ENCODE measurements at places on chromosomes 11 and 22. TPM values are rescaled to one million over a fixed set of nuclear protein-coding genes. Genes with fewer than 3 reads are reported as not detected.

Gene GTSE1
- 57.2 TPM for total RNA-seq

- H3K27me3 ChIP-seq = peaks cover 59% of the 10 kb centered on the region
- no peak overlapping the region for H3K4me3 ChIP-seq
- DNase-seq = no peak
- H3K4me1 ChIP-seq = no peaks in the 10 kb centered on the region
- H3K36me3 ChIP-seq = no peaks in the 10 kb centered on the region
These were observed 48.9 kb downstream of the SLC22A12 start for GRCh38 chr11:64639885-64640284.

Gene HTATIP2
- total RNA-seq = 57.6 TPM

GRCh38 chr22:28898233-28898629, 14.9 kb downstream of the ZNRF3 start:
- H3K4me3 ChIP-seq = no peak overlapping the region
- H3K4me1 ChIP-seq = no peaks in the 10 kb centered on the region
- no peaks in the 10 kb centered on the region for H3K27me3 ChIP-seq
- no peak overlapping the region for H3K27ac ChIP-seq
- no peaks in the 10 kb centered on the region for H3K36me3 ChIP-seq
- no peak for DNase-seq

GRCh38 chr11:83680321-83680720, 394.2 kb upstream of the CCDC90B start:
- H3K4me3 ChIP-seq = no peak overlapping the region
- no peak overlapping the region for H3K27ac ChIP-seq
- no peaks in the 10 kb centered on the region for H3K36me3 ChIP-seq
- H3K4me1 ChIP-seq = no peaks in the 10 kb centered on the region
- no peak for DNase-seq
- no peaks in the 10 kb centered on the region for H3K27me3 ChIP-seq

Gene SLC17A6
- not detected for total RNA-seq

DNA sequence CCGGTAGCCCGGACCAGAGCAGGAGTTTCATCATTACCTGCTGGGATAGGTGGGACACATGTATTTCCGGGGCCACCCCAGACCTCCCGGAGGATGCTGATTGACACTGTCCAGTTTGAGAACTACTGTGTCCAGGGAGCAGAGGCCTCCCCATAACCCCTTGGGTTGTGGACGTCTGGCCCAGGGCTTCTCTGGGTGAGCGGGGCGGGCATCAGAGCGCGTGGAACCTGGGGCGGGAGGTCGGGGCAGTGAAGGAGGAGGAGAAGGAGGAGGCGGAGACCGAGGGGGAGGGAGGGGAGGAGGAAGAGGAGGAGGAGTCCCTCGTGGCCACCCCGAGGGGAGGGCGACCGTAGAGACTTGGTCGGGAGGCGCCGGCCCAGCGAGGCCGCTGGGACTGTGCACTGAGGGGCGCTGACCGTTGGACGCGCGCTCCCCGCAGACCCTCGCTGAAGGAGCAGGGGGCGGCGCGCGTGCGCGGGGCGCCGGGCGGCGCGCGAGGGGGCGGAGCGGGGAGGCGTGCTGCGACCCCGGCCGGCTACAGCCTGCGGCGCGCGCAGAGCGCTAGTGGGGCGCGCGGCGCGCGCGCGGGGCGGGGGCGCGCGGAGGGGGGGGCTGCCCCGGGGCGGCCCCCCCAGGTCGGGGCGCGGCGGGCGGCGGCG, at the start of gene GRK3:
TSS of gene GRK3 (plus strand) at position 356 of the 659 bp plus-strand sequence. CDS start 366 bp downstream, outside the sequence.
- H3K4me3 ChIP-seq = peak within 1 kb of the TSS; percentile 30
- H3K27ac ChIP-seq = no peak within 1 kb of the TSS
- no peaks in the 10 kb centered on the region for H3K36me3 ChIP-seq
- peaks cover 8% of the 10 kb centered on the region for H3K27me3 ChIP-seq

GRCh38 chr11:75480185-75481175, 45.3 kb downstream of the GDPD5 start:
- H3K4me3 ChIP-seq = no peak overlapping the region
- DNase-seq = no peak
- peaks cover 9% of the 10 kb centered on the region for H3K4me1 ChIP-seq
- no peak overlapping the region for H3K27ac ChIP-seq
- H3K27me3 ChIP-seq = no peaks in the 10 kb centered on the region

Gene SMC1B
- 0.07 TPM for total RNA-seq

DNA sequence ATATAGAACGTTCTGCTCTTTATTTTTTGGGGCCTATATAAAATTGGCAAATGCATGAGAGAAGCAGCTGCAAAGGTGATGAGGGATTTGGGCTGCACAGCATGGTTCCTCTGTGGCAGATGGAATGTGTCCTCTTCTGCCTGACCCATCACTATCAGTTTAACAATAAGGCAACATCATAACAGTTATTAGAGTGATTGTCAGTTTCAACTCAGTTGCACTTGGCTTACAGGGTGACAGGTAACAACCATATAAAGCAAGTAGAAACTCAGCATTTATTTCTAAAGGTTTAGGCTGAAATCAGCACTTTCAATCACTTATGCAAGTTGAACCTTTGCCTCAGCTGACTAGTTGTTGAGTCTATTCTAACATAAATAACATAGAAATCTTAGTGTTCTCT, 935.4 kb upstream of the CHORDC1 start:
- no peaks in the 10 kb centered on the region for H3K36me3 ChIP-seq
- H3K4me3 ChIP-seq = no peak overlapping the region
- DNase-seq = no peak
- H3K27ac ChIP-seq = no peak overlapping the region
- peaks cover 2% of the 10 kb centered on the region for H3K4me1 ChIP-seq

Gene PAFAH1B2
- 128 TPM for total RNA-seq

Gene KRTAP5-2
- not detected for total RNA-seq

DNA sequence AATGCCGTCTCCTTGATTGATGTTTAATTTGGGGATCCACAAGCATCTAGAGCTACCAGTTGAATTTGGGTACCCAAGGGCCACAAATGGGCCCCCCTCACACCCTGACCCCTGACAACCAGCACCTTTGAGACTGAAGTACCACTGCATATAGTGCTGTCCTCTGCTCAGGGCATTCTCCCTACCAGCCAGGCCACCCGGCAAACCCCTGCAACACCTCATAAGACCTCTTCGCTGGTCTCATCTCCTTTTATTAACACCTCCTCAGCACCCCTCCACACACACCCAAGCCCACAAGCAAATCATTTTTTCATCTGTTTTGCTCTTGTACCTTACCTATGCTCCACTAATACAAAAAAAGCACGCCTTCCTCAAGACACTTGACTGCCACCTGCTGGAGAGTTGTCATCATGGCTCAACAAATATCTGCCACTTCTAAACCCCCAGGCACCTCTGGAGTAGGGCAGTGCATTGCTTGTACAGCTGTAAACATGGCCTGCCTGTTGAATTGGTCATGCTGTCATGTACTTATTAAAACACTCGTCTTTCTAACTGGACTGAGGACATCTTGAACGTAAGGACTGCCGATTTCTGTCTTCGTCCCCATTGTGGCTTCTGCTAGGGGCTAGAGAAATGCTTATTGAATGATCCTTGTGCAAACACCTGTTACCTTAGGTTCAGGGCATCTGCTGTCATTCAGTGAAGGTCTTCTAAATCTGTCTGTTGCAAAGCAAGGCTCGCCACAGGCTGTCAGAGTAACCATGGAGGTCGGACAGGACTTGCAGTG, 66.5 kb downstream of the BMAL1 start:
- peaks cover 8% of the 10 kb centered on the region for H3K4me1 ChIP-seq
- peak; percentile 70 for DNase-seq
- H3K36me3 ChIP-seq = no peaks in the 10 kb centered on the region
- no peaks in the 10 kb centered on the region for H3K27me3 ChIP-seq

Gene INSC
- total RNA-seq = not detected

GRCh38 chr11:128764424-128765095, 70.7 kb downstream of the FLI1 start:
- DNase-seq = no peak
- H3K27ac ChIP-seq = no peak overlapping the region
- H3K27me3 ChIP-seq = no peaks in the 10 kb centered on the region
- peaks cover 3% of the 10 kb centered on the region for H3K4me1 ChIP-seq

Gene CD248
- total RNA-seq = not detected

- H3K4me3 ChIP-seq = no peak overlapping the region
- no peak for DNase-seq
- H3K27me3 ChIP-seq = no peaks in the 10 kb centered on the region
- H3K27ac ChIP-seq = no peak overlapping the region
- no peaks in the 10 kb centered on the region for H3K36me3 ChIP-seq
These were observed 245.3 kb downstream of the CASP12 start for GRCh38 chr11:104652996-104653395.

DNA sequence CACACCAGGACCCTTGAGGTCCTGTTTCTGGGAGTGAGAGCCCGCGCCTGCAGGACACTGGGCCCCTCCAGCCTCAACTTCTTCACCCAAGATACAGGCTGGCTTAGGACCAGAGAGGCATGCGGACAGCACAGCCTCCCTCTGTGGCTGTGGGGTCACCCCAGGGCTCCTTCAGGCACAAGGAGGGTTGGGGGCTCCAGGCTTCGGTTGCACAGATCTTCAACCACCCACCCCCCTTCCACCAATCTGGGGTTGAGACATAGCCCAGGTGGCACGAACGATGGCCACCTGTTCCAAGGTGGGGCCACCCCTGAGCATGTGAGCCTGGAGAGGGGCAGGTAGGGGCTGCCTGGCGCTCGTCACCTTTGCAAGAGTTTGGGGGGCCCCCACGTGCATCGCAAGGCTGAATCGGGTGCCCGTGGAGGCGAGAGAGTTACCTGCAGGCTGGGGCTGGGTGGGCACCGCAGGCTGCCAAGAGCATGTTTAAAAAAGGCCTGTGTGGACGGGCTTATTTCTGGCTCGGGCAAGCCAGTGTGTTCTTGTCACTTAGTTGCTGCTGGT, 1.2 kb downstream of the ZDHHC8 start:
- H3K36me3 ChIP-seq = no peaks in the 10 kb centered on the region
- no peaks in the 10 kb centered on the region for H3K27me3 ChIP-seq
- peak overlapping the region; percentile 65 for H3K4me3 ChIP-seq

Gene NLRP6
- not detected for total RNA-seq

DNA sequence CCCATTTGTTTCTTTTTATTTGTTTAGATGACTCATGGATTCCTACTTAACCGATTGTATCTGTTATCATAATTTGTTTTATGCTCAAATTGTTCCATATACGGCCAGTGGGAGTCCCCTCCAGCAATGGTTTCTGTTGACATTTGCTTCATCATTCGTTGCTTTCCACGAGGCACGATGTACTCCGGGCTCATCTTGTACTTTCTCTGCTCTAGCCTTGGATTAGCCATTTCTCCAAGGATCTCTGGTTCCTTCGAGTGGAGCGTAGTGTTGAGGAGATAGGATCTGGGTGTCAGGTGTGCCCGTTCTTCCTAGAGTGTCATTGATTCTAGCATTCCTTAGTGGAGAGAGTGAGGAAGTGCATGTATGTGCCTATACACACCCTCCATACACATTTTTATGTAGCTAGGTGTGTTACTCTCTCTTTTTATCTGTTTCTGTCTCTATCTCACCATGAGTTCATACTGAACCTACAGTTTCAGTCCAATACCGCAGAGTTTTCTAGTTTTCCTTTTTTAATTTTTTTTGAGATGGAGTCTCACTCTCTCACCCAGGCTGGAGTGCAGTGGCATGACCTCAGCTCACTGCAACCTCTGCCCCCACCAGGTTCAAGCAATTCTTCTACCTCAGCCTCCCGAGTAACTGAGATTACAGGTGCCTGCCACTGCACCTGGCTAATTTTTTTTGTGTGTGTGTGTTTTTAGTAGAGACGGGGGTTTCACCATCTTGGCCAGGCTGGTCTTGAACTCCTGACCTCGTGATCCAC, 31.4 kb downstream of the TECTA start:
- no peaks in the 10 kb centered on the region for H3K4me1 ChIP-seq
- no peak for DNase-seq
- no peaks in the 10 kb centered on the region for H3K36me3 ChIP-seq
- no peak overlapping the region for H3K4me3 ChIP-seq
- no peak overlapping the region for H3K27ac ChIP-seq
- no peaks in the 10 kb centered on the region for H3K27me3 ChIP-seq

Gene ACRV1
- total RNA-seq = not detected

GRCh38 chr11:33344611-33345010, 87.4 kb downstream of the HIPK3 start:
- no peaks in the 10 kb centered on the region for H3K4me1 ChIP-seq
- H3K27ac ChIP-seq = no peak overlapping the region
- no peaks in the 10 kb centered on the region for H3K27me3 ChIP-seq
- H3K4me3 ChIP-seq = no peak overlapping the region
- H3K36me3 ChIP-seq = peaks cover 11% of the 10 kb centered on the region

Gene ZNF280B
- total RNA-seq = 3.1 TPM

DNA sequence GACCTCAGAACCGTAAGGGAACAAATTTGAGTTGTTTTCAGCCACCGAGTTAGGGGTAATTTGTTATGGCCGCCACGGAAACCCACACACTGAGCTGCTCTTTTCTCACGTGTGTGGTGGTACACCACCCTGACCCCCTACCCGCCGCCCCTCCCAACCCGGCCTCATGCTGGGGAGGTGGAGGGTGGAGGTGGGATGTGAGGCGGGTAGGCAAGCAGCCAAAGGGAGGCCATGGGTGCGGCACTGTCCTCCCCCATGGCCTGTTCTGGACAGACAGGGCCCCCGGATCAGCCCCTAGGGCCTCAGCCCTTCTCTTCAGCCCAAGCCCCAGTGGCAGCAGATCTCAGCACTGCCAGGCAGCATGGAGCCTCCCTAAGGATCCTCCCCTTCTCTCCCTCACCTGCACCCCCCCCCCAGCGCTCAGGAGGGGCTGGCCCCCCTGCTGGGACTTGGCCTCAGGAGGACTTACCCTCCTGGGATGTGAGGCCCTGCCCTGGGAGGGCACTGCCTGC, 7.9 kb downstream of the PRR5 start:
- no peak overlapping the region for H3K27ac ChIP-seq
- no peaks in the 10 kb centered on the region for H3K27me3 ChIP-seq
- DNase-seq = no peak
- H3K4me3 ChIP-seq = no peak overlapping the region
- peaks cover 4% of the 10 kb centered on the region for H3K4me1 ChIP-seq
- H3K36me3 ChIP-seq = no peaks in the 10 kb centered on the region

Gene KDM4D
- 1.0 TPM for total RNA-seq

DNA sequence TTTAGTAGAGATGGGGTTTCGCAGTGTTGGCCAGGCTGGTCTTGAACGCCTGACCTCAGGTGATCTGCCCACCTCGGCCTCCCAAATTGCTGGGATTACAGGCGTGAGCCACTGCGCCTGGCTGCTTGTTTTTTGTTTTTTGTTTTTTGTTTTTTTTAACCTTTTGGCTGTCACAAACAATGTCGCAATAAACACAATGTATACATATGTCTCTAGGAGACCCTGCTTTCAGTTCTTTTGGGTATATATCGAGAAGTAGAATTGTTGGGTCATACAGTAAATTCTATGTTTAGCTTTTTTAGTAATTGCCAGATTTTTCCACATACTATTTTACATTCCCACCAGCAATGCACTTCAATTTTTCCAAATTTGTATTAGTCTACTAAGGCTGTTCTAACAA, 28.0 kb downstream of the RBX1 start:
- no peaks in the 10 kb centered on the region for H3K36me3 ChIP-seq
- H3K27ac ChIP-seq = no peak overlapping the region
- no peak for DNase-seq
- H3K27me3 ChIP-seq = no peaks in the 10 kb centered on the region
- H3K4me3 ChIP-seq = no peak overlapping the region

Gene MYRF
- total RNA-seq = 1.8 TPM

- DNase-seq = no peak
- no peak overlapping the region for H3K27ac ChIP-seq
- no peaks in the 10 kb centered on the region for H3K36me3 ChIP-seq
- H3K4me3 ChIP-seq = no peak overlapping the region
- peaks cover 4% of the 10 kb centered on the region for H3K4me1 ChIP-seq
These were observed 24.1 kb upstream of the GAL start for GRCh38 chr11:68660066-68660810.
